ENCODE measurements at places on chromosomes 4 and X.
A peak's percentile ranks its signal among the peaks of the same experiment; 100 is the strongest.

- no peak for DNase-seq
Observed at GRCh38 chr4:5571646-5572045, 136.7 kb downstream of the EVC2 start.

DNA sequence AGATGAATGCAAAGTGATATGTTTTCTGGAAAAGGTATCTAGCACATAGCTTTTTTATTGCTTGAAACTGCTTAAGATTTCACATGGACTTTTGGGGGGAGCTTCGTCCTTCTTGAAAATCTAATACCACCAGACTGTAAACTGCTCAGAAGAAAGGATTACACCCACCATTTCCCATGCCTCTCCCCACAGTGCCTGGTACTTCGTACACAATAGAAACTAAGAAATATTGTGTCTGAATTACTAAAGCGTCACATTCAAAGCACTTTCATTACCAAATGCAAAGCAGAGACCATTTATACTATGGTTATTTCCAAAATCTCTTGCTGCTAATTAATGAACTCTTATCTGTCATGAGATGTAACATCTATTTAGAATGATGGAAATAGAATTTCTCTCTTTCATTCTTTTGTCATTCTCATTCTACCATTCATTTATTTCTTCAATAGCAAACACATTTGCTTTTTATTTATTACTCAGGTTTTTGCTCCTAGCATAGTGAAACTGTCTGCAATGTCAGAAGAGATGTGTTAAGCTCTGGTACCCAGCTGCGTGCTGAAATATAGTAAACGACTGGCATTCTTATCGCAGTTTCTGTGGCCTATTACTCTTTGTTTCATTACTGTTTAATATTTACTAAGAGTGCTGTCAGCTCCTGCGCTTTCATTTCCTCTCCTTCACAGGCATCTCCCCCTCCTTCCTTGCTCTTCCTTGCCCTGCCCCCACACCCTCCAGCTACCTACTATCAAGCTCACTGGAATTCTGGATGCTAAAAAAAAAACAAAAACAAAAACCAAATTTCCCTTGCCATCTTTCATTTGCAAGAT lies 51.4 kb upstream of the RAPGEF2 start:
- DNase-seq: no peak

DNA sequence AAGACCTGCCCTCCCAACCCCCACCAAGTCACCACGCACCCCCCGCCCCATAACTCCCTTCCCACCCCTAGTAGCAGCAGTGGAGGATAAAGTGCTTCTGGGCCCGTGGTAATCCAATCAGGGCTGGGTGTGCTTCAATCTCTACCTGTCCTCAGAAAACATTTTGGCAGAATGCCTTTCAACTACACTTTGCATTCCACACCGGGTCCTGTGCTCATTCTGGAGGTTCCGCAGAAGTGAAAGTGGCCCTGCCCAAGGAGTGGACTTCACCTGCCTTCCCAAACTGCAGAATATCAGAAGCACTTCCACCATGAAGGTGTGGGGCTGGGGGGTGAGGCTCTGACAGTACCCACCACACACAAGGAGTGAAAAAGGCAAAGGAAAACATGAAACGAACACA lies 322.3 kb downstream of the DHX15 start:
- DNase-seq: no peak

GRCh38 chr4:184959786-184960185 lies 58.5 kb upstream of the HELT start:
- DNase-seq: no peak

GRCh38 chr4:1754336-1754735 lies 33.0 kb downstream of the TACC3 start:
- no peak for DNase-seq

DNA sequence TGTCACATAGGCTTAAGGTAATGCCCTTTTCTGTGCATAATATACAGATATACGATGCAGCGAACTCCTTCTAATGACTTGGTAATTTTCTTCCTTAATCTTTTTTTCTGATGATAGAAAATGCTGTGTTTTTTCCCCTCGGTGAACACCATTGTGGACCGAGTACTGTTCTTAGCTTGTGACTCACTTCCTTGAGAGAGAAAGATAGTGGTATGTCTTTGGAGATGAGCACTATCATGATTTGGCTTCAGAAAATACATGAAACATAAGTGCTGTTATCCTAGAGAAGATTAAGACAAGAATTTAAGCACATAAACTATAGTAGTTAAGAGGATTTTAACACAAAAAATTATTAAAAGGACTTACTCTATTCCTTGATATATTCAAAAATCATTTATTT lies 63.9 kb downstream of the RS1 start:
- no peak for DNase-seq

DNA sequence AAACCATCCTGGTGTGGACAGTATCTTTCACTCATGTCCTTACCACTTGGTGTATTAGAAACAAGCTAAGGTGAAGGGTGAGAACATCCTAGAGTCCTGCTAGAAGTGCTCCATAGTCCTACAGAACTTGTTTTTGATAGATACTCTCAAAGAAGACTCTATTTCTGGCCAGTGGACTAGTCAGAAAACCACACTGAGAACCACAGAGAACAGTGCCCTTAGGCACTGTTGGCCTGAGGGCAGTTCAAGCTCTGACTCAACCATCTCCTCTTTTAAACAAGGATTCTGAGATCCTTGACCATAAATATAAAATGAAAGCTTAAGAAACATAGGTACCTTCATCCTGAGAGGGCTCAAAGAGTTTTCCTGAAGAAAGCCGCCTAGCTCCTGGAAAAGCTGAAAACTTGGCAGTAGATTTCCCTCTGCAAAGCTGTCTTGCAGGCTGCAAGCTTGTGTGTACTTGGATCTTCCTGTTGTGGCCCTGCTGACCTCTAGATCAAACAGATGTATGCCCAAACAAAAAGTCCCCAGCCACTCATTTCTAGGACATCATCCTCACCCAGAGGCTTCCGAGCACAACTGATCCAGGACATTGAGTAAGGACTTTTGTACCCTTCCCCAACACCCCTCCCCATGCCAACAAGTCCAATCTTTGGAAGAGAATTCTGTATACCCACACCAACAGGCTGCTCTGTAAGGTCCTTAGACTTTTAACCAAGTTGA lies 111.6 kb upstream of the CXCL13 start:
- no peak for DNase-seq

DNA sequence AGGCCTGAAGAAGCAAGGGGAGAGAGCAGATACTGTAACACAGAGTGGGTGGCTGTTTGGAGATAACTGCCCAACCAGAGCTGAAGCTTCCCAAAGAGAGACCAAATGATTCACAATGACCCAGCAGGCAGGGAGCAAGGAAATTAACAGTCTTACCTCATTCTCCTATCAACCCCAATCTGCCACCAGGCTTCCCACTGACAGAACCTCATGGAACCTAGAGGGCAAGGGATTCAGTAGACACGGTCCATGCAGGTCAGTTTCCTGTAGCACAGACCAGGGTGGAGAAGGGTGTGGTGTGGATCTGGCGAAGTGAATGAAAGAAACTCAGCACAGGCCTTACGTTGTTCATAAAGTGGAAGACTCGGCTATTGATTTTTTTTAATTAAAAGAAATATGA lies 60.7 kb upstream of the ALB start:
- DNase-seq: no peak

- no peak for DNase-seq
Observed at GRCh38 chr4:7068279-7068842, 497 bp upstream of the GRPEL1 start.

- no peak for DNase-seq
Observed at GRCh38 chr4:10743357-10743756, 58.8 kb upstream of the CLNK start.

- no peak for DNase-seq
Observed at GRCh38 chr4:140271553-140271952, 101.9 kb upstream of the SCOC start.

GRCh38 chr4:86600007-86600653 lies 6.0 kb downstream of the PTPN13 start:
- DNase-seq: no peak

DNA sequence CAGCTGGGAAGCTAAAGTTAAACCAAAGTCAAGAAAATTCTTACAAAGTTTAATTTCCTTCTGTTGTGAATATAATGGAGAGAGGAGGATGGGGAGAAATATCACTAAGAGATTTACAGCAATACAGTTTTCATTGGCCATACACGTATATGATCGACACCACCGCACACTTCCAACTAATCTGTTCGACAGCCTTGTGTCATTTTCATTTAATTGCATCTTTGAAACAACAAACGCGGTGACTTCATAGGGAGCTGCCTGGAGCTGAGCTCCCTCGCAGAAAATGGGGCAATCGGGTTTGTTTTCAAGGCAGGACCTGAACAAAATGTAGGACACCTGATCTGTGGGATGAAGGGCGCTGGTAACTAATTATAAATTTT lies 1.3 kb downstream of the PTPN13 start:
- DNase-seq: peak; percentile 27

DNA sequence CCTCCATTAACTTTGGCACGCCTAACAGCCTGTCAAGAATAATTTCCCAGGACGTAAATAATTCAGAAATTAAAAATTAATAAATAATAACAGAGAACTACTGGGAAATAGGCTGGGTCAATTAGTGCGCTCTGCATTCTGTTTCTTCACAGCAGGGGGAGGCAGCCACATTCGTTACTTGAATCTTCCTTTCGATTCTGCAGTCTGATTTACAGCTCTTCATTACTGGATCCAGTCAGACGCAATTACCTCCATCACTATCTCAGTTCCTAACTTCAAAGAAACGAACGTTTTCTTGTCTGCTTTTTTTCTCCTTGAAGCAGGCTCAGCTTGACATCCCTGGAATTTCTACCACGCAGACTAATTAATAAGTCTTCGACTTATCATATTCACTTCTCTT lies 9.0 kb upstream of the RPL34 start:
- DNase-seq: no peak

DNA sequence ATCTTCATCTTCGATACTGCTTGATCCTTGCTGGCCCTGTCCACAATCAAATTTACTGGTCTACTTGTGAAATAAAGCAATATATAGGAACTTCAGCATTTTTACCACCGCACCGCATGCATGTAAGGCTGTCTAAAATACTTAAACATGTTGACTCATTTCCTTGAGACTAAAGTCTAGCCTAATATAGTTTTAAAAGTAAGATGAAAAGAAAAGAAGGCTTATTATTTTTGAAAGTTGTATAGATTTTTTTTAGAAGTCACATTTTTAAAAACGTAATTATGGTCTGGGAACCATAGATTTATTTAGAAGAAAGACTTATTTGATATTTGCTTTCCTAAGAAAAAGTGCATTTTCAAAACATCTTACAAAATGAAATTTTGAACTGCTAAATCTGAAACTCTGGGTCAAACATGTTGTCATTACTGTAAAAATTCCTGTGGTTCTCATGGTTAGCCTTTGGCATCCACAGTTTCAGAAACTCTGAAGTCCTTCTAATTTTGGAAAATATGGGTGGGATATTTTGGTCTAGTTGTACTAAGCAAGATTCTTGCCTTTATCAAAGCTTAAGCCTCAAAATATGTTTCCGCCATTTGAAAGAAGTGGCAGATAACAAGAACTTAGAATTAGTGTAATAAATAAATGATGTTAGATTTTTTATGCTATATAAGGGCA lies 423.5 kb upstream of the CTSO start:
- DNase-seq: no peak

- DNase-seq: no peak
Observed at GRCh38 chr4:176149680-176150355, 45.6 kb downstream of the SPATA4 start.

GRCh38 chr4:126733301-126733700 lies 899.5 kb upstream of the INTU start:
- no peak for DNase-seq

DNA sequence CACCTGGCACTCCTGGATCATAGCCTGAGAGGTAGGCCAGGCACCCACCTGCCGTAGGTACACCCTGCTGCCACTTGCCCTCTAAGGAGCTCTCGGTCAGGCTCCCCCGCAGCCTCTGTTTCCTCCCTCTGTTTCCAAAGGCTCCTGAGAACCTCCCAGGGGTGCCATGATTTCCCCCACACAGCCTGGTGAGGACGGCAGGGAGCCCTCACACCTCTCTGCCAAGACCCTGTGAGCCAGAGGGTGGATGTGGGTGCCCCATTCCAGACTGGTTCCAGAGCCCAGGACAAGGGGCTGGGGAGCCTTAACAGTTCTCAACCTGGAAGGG lies 1.6 kb upstream of the ABLIM2 start:
- no peak for DNase-seq

DNA sequence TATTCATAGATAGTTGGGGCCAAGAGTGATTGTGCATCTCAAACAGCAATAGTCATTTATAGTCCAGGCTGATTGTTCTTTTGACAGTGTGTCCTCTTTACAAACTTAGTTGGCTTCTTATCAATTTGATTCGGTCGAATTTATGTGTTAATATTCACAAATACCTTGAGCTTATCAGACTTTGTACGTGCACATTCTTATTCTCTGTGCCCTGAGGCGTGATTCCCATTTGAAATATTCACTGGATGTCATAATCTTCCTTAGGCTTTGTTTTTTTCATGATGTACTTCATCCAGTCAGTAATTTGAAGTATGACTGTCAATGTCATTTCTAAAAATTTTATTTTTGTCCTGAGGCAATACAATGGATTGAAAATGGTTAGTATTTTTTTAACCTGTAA lies 263.5 kb upstream of the PCDH7 start:
- no peak for DNase-seq

DNA sequence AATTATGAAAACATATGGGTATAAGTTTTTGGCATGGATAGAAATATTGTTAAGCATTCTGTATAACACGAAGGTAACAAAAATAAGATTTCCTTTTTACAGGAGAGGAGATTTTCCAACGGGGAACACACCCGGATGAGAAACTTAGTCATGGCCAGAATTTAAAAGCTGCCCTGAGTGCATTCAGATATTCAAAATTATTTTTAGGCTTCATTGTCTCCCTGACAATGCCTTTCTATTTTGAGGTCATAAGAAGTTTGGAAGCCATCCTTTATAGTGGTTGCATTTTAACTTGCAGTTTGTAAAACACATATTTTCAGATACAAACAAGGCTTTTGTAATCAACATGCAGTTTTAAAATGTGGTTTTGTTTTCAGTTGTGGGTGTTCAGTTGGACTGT lies 357.5 kb upstream of the FAM47C start:
- no peak for DNase-seq

GRCh38 chrX:118990512-118991227 lies 16.3 kb downstream of the LONRF3 start:
- DNase-seq: no peak

DNA sequence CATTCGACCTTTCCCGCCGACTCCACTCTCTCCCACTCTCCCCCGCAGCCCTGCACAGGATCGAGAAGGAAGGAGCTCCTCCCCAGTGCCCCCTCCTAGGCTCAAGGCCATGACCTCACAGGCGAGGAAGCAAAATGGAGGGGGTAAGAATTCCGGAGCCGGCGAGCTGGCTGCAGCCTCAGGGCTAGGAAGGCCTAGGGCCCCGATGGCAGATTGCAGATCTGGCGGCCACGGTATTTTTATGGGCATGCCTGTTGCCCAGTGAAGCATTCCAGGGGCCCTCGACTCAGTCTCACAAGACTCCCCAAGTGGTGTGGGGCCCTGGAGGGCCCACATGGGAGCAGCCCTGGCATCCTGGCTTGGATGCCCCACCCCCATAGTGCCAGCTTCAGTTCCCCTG lies 942 bp upstream of the L1CAM start:
- no peak for DNase-seq

- no peak for DNase-seq
Observed at GRCh38 chr4:6516281-6516680, 43.9 kb upstream of the PPP2R2C start.

All from COR-L47 (cell line).